Diencephalon (tissue), 1 donor: ENCODE measurements at places on chromosomes 3 and 15. TPM values are rescaled to one million over a fixed set of nuclear protein-coding genes. Genes with fewer than 3 reads are reported as not detected.

The GATA2 gene
- total RNA-seq = 1.2 TPM

The ESYT3 gene
- total RNA-seq = 4.4 TPM

The SLC22A13 gene
- total RNA-seq = 0.69 TPM

The PFKFB4 gene
- total RNA-seq = 20.8 TPM

The LYZL4 gene
- not detected for total RNA-seq

The MESP2 gene
- total RNA-seq = 0.92 TPM

The CTXN2 gene
- total RNA-seq = 1.6 TPM

The PYGO1 gene
- total RNA-seq = 53.1 TPM

The ITIH3 gene
- not detected for total RNA-seq

The XCR1 gene
- total RNA-seq = not detected

The CLDN16 gene
- total RNA-seq = 0.46 TPM

The TEX9 gene
- 61.6 TPM for total RNA-seq

The NEO1 gene
- 98.5 TPM for total RNA-seq

The MAP3K13 gene
- 46.4 TPM for total RNA-seq

The CHRNA5 gene
- total RNA-seq = 7.6 TPM

The LRRC31 gene
- total RNA-seq = not detected

The LHFPL4 gene
- total RNA-seq = 55.1 TPM

The PRSS50 gene
- total RNA-seq = not detected

The SLC2A2 gene
- total RNA-seq = not detected

The TEX55 gene
- not detected for total RNA-seq

The FGF7 gene
- 0.69 TPM for total RNA-seq

The DNAH12 gene
- total RNA-seq = 3.5 TPM

The KCNMB2 gene
- total RNA-seq = 42.4 TPM

The ROBO2 gene
- total RNA-seq = 411 TPM

The ST3GAL6 gene
- 10.6 TPM for total RNA-seq

The CHRD gene
- total RNA-seq = 6.0 TPM

The TIGIT gene
- total RNA-seq = not detected

The ALDH1A3 gene
- total RNA-seq = 1.6 TPM

The EPHA3 gene
- 55.6 TPM for total RNA-seq

The NR2E3 gene
- not detected for total RNA-seq

The MAGEF1 gene
- total RNA-seq = 47.1 TPM

The C3orf49 gene
- not detected for total RNA-seq

The GOLGA6L7 gene
- not detected for total RNA-seq

The DAPK2 gene
- total RNA-seq = 3.7 TPM

The GRIP2 gene
- total RNA-seq = 11.3 TPM

The ITPR1 gene
- total RNA-seq = 34.1 TPM

The CCR8 gene
- total RNA-seq = not detected

The FBXO40 gene
- total RNA-seq = not detected

The ACOX2 gene
- total RNA-seq = 5.1 TPM

The MUSTN1 gene
- total RNA-seq = not detected

The TRIM42 gene
- total RNA-seq = not detected

The AP3B2 gene
- 65.0 TPM for total RNA-seq

The FGF12 gene
- 118 TPM for total RNA-seq

The RAB27A gene
- 4.6 TPM for total RNA-seq

The GPR87 gene
- total RNA-seq = not detected

The IL5RA gene
- total RNA-seq = 11.1 TPM

The MME gene
- 9.7 TPM for total RNA-seq

The SSUH2 gene
- total RNA-seq = 0.69 TPM

The HHATL gene
- 0.23 TPM for total RNA-seq

The TBC1D23 gene
- 56.1 TPM for total RNA-seq

The GOLIM4 gene
- 31.6 TPM for total RNA-seq

The ECE2 gene
- total RNA-seq = 18.7 TPM
